NCI-H1694 treated with DMSO at 0.1 percent for 48 hours (cell line): ENCODE measurements at places on chromosomes 13 and 19.

DNA sequence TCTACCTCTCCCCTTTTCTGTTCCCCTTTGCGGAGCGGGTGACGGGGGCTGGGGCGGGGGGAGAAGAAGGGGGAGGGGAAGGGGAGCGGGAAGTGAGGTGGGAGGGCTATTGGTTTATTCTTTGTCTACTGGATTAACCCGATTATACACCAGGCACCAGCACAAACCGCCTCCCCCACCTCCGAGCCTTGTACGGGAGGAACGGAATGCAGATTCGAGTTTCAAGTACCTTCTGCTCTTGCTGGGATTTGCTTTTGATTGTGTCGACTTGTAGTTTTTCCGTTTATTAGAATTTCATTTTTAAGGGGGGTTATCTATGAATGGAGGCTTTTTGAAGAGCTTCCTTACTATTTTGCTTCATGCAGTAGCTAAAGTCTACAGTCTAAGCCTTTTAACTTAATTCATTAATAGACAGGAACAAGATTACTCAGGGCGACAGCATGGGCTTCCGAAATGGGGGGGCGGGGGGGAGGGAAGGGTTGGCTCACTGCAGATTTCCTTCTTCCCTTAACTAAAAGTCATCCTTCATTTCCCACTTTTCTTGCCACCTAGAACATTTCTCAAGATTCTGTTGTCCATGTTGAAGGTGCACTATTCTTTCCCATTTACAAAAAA lies 937 bp upstream of the SPRY2 start:
- peak; percentile 83 for DNase-seq

DNA sequence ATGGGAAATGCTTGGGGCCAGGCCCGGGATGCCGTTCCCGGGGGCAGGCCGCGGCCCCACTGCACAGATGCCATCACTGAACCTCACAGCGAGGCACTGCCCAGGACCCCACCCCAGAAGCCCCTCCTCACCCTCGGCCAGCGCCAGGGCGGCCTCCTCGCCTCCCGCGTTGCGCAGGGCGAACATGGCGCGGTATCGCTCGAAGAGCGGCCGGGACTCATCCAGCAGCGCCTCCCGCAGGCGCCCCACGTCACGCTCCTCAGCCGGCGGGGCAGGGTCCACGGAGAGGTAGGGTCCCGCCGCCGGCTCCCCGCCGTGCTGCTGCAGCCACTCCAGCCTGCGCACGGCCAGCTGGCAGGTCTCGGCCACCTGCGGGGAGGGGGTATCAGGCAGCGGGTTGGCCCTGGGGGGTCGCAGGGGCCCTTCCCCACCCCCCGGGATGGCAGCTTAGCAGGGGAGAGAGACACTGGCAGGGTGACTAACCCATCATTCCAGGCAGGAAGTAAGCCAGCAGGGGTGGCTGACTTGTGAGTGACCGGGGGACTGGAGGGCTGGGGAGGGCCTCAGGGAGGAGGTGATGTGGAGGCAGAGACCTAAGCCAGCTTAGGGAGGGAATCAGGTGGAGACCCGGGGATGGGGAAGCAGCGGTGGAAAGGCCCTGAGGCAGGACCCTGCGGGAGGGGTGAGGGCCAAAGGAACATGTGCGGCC lies 8.2 kb downstream of the DOHH start:
- DNase-seq = no peak

GRCh38 chr13:20077086-20077485 lies 83.8 kb downstream of the GJA3 start:
- DNase-seq = no peak

DNA sequence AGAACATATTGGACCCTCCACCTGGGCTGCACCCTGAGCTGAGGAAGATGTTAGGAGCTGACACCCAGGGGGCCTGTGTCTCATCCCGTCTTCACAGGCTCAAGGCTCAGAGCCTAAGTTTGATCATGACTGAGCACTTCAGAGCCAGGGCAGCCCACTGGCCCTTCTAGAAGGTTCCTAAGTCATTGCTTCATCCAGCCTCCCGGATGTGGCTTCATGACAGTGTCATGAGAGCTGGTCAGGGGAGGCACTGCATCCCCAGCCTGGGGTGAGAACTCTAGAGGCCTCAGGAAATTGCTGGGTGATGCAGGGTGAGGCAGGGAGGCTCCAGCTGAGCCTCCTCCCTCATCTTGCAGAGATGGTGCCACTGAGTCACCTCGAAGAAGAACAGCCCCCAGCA lies 24.9 kb upstream of the PIK3R2 start:
- DNase-seq = no peak

DNA sequence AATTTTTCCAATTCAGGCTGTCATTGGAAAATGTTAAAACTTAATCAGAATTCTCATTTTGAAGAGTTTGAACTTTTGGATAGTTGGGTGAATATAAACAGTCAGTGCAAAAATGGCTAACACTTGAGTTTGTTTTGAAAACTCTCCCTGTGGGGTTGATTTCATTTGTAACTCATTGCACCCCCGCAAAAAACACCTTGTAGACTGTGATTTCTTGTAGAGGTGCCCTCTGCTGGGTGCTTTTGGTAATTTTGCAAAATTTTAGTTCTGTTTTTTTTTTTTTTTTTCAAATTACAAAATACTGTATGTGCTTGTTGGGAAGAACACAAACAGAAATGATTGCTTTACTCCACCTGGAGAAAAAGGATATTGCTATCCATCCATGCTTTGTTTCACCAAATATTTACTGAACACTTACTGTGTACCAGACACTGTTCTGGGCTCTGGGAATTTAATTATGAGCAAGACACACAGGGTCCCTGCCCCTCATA lies 28.2 kb upstream of the GPI start:
- peak; percentile 29 for DNase-seq

DNA sequence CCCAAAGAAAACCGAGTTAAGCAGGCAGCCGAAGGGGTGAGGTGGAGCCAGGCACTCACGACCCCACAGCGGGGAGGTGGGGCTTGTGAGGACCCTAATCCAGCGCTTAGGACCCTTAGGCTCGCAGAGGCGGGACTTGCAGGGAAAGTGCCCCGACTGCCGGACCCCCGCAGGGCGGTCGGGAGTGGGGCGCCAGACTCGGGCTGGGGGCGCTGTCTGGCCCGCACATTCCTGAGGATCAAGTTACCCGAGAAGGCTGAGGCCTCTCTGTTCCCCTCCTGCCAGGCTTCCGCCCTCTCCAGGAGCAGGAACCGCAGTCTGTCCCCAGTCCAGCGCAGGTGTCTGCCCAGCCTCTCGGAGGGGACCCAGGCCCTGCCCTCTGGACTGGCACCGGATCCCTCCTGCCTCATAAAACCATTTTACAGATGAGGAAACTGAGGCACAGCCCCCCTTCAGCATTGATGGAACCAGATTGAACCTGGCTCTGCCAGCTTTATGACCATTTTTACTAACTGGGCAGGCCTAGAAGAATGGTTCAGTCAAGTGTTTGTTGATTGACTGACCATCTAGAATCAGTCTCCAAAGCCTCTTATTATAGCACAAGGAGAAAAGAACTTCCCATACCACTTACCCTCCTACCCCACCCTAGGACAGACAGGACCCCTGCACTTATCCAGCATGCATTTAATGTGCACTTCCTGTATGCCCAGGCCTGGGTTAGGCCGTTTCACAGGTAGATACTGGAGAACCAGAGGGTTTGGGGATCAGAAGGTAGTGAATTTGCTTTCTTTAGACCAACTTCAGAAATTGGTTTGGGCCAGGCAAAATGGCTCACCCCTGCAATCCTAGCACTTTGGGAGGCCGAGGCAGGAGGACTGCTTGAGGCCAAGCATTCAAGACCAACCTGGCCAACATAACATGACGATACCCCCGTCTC lies 6.7 kb upstream of the JUND start:
- no peak for DNase-seq

DNA sequence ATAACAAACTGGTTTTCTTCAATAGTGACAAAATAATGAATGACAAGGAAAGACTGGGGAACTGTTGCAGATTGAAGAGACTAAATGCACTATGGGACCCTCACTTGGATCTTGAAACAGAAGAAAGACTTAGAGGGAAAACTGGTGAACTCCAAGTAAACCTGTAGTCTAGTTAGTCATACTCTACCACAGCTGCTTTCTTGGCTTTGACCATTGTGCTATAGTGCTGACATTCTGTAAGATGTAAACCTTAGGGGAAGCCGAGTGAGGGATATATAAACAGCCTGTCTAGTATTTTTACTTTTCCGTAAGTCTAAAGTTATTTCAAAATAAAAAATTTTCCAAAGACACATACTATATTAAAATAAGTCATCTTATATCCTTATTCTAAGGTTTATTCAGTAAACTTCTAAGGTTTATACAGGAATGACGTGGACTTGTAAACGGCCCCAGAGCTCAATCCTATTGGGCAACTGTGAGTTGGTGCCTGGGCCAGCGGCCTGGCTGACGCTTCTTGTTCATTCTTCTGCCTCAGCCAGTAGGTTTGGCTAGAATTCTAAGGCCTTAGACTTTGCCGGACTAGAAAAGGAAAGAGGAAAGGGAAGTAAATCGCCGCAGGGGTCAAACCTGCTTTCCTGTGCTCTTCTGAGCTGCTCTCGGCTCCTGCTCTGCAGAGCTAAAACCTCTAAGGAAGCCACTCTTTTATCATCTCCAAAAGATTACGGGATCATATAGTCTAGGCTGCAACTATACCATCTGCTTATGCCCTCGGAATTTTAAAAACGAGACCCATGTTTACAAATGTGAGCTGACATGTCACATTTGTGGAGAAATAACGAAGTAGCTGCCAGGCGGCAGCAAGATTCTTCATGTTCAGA lies 33.6 kb upstream of the UBE2L5 start:
- DNase-seq = no peak

- no peak for DNase-seq
These were observed 88.4 kb upstream of the SOX1 start for GRCh38 chr13:111978546-111978945.

GRCh38 chr19:38543807-38544568 lies 73.8 kb downstream of the MAP4K1 start:
- DNase-seq = peak; percentile 64

GRCh38 chr19:51196181-51196580 lies 28.7 kb upstream of the CD33 start:
- no peak for DNase-seq

- DNase-seq = no peak
These were observed 16.8 kb downstream of the ABCC4 start for GRCh38 chr13:95284436-95284835.

DNA sequence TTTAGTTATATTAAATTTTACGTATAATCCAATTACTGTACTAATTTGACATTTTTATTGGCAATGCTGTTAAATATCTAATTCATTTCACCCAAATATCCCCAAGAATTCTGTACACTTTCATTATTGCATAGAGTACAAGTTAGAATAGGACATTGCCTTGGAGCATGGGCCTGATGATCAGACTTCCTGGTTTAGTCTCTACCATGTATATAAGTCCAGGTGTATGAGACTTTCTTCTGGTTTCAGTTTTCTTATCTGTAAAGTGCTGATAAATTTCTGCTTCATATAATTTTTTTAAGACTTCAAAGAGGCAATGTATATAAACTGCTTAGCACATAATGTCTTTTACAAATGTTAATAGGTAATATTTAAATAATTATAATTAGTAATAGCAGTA lies 179.4 kb downstream of the KLF12 start:
- DNase-seq = no peak

DNA sequence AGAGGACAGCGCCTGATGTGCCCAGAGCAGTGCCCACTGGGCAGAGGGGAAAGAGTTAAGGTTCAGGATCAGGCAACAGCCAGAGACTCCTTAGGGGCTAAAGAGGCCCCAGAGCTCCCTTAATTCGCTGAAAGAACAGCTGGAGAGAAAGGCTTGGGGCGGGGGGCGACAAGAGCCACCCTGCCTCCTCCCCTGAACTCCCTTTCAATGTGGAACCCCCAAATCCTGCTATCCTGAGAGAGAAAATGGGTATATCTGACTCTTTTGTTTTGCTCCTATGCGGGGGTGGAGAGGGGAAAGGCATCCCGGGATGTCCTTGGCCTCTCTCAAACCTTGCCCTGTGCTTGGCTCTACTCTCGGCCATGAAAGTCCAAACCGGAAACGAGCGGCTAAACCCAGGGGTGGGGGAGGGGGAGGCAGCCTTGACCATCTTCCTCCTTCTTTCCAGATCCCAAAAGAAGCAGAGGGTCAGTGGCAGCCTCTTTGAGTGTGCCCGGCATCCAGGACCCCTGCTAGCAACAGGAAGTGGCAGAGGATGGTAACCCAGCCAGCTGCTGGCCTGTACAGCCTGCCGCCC lies 4.7 kb downstream of the PRKACA start:
- DNase-seq = no peak

DNA sequence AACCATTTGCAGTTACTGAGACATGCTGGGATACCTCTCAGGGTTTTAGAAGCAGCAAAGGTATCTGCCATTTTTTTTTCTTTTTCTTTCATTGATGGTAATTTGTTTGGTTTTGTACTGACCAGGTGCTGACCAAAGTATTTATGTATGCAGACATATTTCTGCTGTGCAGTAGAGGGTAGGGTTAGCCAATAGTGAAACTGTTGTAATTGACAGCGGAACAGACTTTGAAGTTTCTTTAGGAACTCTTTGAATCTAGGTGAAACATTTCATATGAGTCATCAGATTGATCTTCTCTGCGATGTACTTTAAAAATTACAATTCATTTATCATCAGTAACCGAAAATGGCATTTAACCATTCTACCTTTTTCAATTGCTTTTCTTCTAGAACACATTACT lies 63.0 kb downstream of the ITGBL1 start:
- no peak for DNase-seq

DNA sequence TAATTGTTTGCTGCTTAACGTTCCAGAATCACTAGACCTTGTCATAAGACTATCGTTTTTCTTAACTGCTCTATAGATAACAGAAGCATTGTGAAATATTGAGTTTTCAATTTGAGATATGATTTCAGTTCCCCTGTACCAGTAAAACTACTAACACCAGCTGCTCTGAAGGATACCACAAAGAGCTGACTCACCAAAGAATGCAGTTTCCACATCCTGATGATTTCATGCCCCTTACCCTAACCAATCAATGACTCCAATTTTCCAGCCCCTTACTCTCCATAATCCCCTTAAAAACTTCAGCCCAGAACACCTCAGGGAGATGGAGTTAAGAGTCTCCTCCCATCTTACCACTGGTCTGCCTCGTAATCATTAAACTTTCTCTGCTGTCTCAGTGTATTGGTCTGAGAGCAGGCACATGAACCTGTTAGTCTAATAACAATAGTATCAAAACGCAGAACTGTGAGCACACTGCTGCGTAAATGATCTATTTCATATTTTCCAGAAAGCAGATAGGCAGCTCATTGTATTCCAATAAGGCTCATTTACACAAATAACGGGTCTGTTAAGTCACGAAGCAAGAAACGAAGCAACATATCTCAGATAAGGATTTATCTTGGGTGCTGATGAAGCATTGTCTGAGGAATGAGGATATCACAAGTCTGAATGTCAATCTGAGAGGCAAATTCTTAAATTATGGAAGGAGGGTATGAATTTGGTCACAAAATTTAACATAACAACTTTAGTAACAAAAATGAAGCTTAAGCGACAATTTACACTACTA lies 14.1 kb upstream of the CCNA1 start:
- no peak for DNase-seq
